Tibial nerve (tissue), 4 donors: ENCODE measurements at places on chromosomes 12 and 14. TPM values are rescaled to one million over a fixed set of nuclear protein-coding genes. Genes with fewer than 3 reads are reported as not detected.

DNA sequence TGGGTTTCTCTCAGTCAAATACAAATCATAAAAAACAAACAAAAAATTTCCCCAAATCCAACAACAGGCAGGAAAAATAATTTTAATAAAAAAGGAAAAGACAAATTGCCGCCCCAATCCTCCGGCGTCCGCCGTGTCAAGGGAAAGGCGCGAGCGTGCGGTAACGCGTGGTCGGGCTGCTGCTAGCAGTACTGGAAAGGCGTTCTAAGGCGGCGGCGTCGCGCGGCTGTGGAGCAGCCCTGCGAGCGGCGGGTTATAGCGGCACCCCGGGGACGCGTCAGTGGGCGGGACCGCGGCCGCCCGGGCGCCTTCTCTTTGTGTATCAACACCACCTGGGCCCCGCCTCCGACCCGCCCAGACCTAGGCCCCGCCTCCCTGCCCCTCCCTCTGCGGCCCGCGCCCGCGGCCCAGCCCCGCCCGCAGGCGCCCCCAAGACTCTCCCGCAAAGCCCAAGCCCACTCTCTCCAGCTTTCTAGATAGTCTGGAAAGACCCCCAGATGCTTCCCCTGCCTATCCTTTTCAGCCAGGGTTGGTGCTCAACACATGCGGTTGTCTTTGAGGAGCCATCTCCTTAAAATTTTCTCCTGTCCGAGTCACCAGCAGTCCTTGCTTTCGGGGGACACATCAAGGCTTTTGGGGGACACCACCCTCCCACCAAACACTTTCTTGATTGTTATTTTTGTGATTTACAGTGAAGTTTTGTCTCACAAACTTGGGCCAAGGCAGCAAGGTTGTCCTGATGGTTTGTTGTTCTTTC is at the start of gene SLC38A2:
Gene SLC38A2, minus strand, starts transcription at position 230 of the 757 bp plus-strand sequence. CDS start 1,480 bp downstream, outside the sequence.
- H3K27ac ChIP-seq: peak within 1 kb of the TSS; percentile 99
- DNase-seq: peak; percentile 95
- H3K27me3 ChIP-seq: no peaks in the 10 kb centered on the region
- peak within 1 kb of the TSS; percentile 96 for H3K4me3 ChIP-seq
- no peaks in the 10 kb centered on the region for H3K36me3 ChIP-seq

DNA sequence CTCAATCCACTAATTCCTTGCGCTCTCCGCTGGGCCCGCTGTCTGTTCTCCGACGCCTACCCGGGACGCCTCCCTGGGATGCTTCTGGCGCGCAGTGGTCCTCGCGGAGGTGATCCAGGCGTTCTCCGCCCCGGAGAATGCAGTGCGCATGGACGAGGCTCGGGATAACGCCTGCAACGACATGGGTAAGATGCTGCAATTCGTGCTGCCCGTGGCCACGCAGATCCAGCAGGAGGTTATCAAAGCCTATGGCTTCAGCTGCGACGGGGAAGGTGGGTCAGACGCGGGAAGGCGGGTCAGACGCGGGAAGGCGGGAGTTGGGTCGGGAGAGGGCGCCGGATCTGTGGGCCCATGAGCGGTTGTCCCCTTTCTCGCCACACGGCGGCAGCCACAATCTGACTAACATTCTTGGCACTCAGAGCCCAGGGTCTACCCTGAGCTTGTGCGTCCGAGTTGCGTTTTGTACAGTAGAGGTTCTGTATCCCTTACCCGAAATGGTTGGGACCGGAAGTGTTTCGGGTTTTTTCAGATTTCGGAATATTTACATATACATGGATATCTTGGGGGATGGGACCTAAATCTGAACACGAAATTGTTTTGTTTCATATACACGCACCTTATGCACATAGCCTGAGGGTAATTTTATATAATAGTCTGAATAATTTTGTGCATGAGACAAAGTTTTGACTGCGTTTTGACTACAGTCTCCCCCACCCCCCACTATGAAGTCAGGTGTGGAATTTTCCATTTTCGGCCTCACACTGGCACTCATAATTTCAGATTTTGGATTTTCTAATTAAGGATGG is 762 bp downstream of the C12orf57 start:
- peak overlapping the region; percentile 73 for H3K4me3 ChIP-seq
- peaks cover 3% of the 10 kb centered on the region for H3K36me3 ChIP-seq
- H3K27ac ChIP-seq: peak overlapping the region; percentile 96
- no peaks in the 10 kb centered on the region for H3K27me3 ChIP-seq

GRCh38 chr12:104493496-104493895 is 36.7 kb downstream of the CHST11 start:
- no peak overlapping the region for H3K27ac ChIP-seq
- H3K4me1 ChIP-seq: peaks cover 12% of the 10 kb centered on the region
- H3K27me3 ChIP-seq: no peaks in the 10 kb centered on the region
- no peaks in the 10 kb centered on the region for H3K36me3 ChIP-seq
- DNase-seq: no peak
- H3K4me3 ChIP-seq: no peak overlapping the region

- DNase-seq: no peak
- no peaks in the 10 kb centered on the region for H3K36me3 ChIP-seq
- no peaks in the 10 kb centered on the region for H3K27me3 ChIP-seq
- H3K4me1 ChIP-seq: no peaks in the 10 kb centered on the region
- no peak overlapping the region for H3K27ac ChIP-seq
Observed at GRCh38 chr14:89625731-89626232, 208.7 kb upstream of the FOXN3 start.

DNA sequence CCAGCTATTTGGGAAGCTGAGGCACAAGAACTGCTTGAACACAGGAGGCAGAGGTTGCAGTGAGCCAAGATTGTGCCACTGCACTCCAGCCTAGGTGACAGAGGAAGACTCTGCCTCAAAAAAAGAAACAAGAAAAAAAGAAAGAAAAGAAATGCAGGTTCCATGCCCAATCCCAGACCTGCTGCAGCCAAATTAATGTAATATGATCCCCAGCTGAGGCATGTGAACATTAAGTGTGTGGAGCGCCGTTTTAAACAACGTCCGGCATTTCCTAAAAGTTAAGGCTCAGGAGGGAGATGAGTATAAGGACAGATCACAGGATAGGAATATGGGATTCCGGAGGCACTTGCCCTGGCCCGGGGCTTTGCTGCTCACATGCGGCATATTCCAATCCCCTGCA is 162.9 kb downstream of the KSR2 start:
- H3K27ac ChIP-seq: no peak overlapping the region
- peaks cover 3% of the 10 kb centered on the region for H3K27me3 ChIP-seq
- H3K36me3 ChIP-seq: no peaks in the 10 kb centered on the region
- no peaks in the 10 kb centered on the region for H3K4me1 ChIP-seq
- no peak for DNase-seq

- DNase-seq: no peak
- no peak overlapping the region for H3K4me3 ChIP-seq
- peak overlapping the region; percentile 85 for H3K27ac ChIP-seq
- no peaks in the 10 kb centered on the region for H3K27me3 ChIP-seq
- H3K36me3 ChIP-seq: no peaks in the 10 kb centered on the region
- peaks cover 54% of the 10 kb centered on the region for H3K4me1 ChIP-seq
Observed at GRCh38 chr12:109943811-109944210, 43.7 kb downstream of the TCHP start.

DNA sequence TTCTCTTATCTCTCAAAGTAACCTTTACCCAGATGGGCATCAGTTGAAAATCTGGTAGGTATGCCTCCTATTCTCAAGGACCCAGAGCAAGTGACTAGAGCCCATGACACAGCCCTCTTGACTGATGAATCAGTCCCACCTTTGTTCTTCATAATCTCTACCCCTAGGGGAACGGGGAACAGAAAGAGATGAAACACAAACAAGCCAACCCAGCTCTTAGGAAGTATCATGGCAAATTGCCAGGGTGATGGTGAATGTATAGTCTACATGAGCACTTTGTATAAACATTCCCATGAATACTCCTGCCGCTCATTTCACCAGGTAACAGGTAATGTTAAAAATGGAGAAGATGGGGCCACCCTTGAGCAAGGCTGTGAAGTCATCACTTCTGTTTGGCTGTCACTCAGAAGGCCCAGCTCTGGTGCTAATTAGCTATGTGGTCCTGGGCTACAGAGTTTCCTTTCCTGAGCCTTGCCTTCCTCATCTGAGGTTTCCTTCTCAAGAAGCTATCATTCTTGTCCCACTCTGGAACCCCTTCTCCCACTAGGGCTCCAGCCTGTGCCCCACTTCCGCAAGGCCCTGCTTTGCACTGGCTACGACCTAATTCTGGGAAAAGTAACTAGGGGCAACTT is 161.7 kb downstream of the ANO2 start:
- no peak overlapping the region for H3K27ac ChIP-seq
- DNase-seq: no peak
- H3K27me3 ChIP-seq: no peaks in the 10 kb centered on the region
- no peak overlapping the region for H3K4me3 ChIP-seq

MUCL1 gene
- total RNA-seq: not detected

DNA sequence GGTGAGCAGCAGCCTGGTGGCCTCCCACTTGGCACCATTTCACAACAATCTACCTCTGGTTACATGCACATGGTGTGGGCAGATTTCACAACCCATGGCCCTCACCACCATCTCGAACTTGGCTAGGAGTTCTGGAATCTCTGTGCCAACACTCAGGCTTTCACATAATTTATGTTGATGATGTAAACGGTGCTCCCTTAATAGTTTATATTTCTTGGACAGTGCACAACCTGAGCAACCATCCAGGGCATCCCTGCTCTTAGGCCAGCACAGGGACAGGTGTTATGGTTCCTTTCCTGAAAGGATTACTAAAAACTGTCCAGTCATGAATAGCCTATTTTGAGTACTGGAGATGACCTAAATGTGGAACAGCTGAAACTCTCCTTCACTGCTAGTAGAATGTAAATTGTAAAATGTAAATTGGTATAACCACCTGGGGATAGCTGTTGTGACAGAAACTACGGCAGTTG is 28.6 kb downstream of the ABCB9 start:
- no peak overlapping the region for H3K4me3 ChIP-seq
- no peak for DNase-seq
- H3K27ac ChIP-seq: no peak overlapping the region
